CD4-positive, alpha-beta T cell treated with Interleukin-17A for 1 hour (primary cell): ENCODE measurements at places on chromosomes 6 and 20.

- no peak for DNase-seq
Observed at GRCh38 chr6:121505284-121505683, 69.8 kb downstream of the GJA1 start.

- no peak for DNase-seq
Observed at GRCh38 chr20:49620364-49621240, 52.7 kb upstream of the PTGIS start.

- DNase-seq = no peak
Observed at GRCh38 chr6:837380-837779, 144.4 kb upstream of the EXOC2 start.

- no peak for DNase-seq
Observed at GRCh38 chr20:61529354-61529753, 277.3 kb downstream of the CDH4 start.

- DNase-seq = peak; percentile 41
Observed at GRCh38 chr6:2733324-2733723, 17.4 kb downstream of the MYLK4 start.

GRCh38 chr6:140500849-140501248 lies 1126.4 kb upstream of the CITED2 start:
- DNase-seq = no peak

DNA sequence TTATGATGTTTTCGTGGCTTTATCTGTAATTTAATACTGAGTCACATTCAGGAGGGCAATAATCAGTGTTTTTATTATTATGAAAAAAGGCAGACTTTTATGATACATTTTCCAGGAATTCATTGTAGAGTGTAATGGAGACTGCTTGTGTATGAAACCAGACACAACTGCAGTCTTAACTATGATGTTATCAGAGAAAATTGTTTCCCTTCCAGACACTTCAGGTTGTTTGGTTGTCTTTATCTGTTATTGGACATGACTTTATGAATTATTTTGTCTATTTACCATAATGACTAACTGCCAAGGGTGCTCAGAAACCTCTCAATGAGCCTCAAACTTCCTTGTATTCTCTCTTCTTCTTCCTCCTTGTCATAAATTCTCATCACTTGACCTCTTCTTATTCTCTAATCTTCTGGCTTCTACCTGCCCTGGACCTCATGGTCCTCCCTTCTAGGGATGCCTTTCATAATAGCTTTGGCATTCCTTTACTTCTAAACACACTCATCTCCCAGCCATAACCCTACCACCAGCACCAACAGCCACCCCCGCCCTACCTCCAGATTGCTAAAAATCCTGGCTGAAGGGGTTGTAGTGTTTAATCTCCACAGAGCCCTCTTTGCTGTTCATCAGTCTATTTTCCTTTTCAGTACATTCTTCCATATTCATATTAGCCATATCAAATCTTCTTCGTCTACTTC lies 492.5 kb downstream of the CDKAL1 start:
- DNase-seq = no peak

- DNase-seq = no peak
Observed at GRCh38 chr6:10151144-10151915, 263.5 kb downstream of the TFAP2A start.

DNA sequence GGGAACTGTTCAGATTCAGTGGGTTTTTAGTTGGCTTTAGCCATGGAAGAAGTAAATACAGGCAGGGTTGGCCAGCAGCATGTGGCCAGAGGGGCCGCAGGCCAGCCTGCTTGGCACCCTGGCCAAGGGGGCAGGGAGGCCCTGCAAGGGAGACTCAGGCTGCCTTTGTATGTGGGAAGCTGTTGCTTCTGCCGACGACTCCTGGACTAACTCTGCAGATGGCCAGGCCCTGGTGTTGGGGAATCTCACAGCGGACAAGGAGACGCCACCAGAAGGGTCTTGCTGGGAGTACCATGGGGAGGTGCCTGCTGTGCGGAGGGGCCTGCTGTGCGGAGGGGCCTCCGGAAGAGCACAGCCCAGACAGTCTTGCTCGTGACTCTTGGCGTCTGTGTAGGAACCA lies 25.2 kb downstream of the PYGB start:
- DNase-seq = no peak

GRCh38 chr6:138797806-138798446 lies 2.0 kb downstream of the ECT2L start:
- no peak for DNase-seq

DNA sequence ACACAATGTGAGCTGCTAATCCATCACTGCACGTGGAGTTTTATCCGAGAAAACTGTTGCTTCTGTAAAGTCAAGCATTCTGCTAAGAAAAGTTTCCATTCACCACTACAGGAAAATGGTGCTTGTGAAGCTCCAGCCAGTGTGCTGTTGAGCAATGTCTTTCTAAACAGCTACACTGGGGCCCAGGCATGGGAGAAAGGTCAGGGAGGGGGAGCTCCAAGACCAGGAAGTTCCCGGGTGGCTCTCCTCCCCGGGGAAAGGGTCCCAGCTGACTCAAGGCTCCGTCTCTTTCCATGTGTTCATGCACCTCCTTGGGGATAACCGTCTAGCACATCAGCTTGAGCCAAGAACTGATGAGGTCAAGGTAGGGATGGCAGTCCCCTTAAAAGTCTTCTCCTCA lies 20.5 kb downstream of the RPP40 start:
- DNase-seq = no peak

DNA sequence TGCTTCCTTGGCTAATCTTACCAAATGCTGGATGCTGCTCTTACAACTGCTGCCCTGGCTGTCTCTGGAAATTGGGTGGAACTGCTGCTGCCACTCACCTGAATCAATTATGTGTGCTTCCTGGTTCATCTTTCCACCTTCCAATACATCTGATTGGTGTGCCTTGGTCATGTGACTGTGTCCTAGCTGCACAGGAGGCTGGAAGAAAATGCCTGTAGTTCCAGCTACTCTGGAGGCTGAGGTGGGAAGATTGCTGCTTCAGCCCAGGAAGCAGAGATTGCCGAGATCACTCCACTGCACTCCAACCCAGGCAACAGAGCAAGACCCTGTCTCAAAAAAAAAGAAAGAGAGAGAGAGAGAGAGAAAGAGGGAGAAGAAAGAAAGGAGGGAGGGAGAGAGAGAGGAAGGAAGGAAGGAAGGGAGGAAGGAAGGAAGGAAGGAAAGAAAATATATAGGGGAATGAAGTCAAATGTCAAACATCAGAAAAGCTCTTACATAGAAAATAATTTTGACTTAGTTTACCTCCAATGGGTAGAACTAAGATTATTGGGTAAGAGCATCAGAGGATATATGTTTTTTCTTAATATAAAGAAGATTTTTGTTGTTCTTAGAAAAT lies 14.1 kb upstream of the PPARD start:
- no peak for DNase-seq

DNA sequence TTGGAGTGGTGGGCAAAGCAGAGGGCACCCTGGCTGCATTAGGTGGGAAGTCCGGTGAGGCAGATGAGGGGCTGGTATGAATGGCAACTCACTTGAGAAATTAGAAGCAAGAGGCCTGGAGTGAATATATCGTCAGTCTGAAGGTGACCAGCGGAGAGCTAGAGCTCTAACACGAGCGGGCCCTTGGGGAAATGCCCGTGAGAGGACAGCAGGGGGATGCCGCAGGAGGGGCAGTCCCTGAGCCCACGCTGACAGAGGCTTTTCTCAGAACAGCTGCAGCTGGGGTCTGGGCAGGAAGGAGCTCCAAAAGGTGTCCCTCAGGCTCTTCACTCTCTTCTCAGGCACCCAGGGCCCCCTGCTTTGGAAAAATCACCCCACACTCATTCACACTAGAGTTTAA lies 32.0 kb upstream of the CD93 start:
- DNase-seq = no peak

DNA sequence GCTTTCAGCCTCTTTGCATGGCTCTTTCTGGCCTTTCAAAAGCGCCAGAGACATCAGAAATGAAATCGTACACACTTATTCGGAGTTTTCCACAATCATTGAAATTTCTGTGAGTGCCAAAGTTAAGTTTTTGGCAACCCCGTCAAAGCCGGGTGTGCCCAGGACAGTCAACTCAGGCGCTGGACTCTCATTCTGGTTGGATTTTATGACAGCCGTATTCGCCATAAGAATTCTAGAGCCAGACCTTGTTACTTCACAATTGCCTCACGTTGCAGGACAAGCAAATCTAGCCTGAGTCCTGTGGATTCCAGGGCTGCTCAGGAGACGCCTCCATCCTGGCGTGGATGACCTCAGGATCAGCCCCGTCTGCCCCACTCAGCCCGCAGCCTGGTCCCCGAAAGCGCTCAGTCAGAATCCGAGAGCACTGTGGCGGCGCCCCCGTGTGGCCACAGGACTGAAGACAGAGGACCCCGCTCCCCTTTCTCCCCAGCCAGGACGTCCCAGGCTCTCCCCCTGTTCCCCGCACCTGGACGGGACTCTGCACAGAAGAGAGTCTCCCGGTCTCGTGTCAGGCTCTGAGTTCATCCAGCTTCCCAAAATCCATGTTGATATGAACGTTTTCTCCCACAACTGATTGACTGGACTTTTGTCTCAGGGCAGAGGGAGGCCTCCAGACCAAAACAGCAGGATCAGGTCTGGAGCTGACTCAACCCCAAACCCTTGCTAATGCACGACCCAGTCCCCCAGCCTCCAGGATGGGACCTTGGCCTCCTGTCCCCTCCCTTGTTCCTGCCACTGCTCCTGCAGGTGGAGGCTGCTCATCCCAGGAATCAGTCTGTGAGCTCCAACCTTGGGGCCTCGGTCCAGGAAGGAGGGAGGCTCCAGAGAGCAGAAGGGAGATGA lies 38.2 kb downstream of the MICA start:
- DNase-seq = peak; percentile 83

DNA sequence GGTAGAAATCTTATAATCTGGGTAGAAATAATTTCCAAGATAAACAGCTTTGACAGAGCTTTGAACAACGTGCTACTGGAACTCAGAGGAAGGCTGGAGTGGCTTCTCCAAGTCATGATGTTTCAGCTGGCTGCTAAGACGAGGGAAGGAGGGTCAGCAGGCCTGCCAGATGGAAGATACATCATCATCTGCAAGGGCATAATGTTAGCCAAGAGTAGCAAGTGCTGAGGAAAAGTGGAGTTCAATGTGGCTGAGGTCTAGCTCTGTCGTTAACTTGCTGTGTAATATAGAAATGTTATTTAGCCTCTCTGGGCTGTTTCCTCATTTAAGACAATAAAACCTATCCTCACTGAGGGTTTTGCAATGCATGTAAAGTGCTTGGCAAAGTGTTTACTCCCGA lies 35.1 kb downstream of the RGS17 start:
- DNase-seq = no peak

DNA sequence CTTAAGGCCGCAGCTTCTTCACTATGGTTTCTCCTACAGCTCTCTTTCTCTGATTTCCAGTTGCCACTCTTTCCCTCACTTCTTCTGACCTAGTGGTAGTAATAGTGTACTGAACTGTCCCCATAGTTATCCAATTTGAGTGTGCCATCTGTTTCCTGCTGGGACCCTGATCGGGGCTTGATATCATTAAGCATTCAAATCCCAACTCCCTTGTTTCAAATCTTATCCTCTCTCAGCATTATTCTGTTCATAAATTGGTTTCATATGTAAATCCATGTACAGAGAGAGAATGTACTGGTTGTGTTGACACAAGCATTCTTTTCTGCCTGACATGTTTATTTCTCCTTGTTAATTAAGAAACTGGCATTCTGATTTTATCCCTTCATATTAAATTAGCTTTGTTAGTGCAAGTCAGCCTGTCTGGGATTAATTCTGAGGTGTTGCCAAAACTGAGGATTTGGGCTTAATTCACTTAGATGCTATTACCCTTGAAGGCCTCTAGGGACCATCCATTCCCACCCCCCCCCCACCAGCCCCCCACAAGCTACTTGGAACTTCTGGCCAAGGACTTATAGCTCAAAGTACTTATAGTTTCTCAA lies 84.6 kb upstream of the PROKR2 start:
- no peak for DNase-seq

DNA sequence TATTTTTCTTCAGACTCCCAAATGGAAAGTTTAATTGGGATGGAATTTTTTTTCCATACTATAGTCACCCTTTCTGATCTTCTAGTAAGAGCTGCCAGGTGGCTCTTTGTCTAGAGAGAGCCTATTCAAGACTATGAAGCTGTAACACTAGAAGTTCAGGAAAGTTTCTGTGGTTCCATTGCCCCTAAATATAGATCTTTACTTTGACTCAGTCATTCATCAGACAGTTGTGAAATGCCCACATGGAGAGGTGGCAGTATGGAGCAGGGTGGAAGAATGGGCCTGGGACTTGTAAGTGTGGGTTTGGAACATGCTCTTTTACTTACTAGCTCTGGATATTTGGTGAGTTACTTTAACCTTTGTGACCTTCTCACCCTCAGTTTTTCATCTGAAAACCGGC lies 87.8 kb downstream of the CTNNBL1 start:
- no peak for DNase-seq

- DNase-seq = no peak
Observed at GRCh38 chr6:4804095-4804494, 27.9 kb downstream of the CDYL start.
